NCI-H2081 treated with DMSO at 0.1 percent for 48 hours (cell line): ENCODE measurements at places on chromosomes 1 and 21.

DNA sequence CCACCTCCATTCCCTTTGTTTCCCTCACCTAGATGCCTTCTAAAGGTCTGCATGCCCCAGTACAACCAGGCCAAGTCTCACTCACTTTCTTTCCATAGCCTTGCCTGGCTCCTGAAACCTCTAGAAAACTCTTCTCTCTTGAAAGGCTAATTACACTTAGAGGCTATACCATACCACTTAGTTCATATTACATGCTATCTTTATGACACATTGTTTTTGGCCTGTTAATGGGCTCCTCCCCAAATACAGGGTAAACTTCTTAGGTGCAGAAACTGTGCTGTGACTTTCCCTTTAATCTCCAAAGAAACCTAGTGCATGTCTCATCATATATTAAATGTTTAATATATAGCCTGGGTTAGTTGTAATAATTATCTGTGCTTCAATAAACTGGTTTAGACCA, 56.6 kb upstream of the C1orf105 start:
- DNase-seq: no peak

DNA sequence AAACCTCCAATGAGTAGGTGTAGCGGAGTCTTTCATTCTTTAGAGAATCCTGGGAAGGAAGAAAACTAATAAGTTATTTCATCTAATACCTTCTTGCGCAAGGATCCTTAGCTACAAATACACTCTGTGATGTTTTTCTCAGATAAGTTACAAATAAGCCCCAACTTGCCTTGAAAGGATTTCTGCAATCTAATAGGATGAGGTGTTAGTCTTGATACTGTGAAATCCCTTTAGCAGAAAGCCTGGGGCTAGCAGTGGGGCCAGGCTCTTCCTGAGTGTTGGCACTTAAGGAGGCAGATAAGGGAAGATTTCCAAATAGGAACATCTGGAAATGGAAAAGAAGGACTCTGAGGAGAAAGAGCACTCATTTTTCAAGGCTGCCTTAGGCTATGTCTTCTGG, 168.0 kb upstream of the DAB1 start:
- no peak for DNase-seq

GRCh38 chr1:17251701-17252376, 2.9 kb downstream of the PADI3 start:
- DNase-seq: no peak

GRCh38 chr1:217096200-217096599, 373.0 kb upstream of the ESRRG start:
- DNase-seq: no peak

DNA sequence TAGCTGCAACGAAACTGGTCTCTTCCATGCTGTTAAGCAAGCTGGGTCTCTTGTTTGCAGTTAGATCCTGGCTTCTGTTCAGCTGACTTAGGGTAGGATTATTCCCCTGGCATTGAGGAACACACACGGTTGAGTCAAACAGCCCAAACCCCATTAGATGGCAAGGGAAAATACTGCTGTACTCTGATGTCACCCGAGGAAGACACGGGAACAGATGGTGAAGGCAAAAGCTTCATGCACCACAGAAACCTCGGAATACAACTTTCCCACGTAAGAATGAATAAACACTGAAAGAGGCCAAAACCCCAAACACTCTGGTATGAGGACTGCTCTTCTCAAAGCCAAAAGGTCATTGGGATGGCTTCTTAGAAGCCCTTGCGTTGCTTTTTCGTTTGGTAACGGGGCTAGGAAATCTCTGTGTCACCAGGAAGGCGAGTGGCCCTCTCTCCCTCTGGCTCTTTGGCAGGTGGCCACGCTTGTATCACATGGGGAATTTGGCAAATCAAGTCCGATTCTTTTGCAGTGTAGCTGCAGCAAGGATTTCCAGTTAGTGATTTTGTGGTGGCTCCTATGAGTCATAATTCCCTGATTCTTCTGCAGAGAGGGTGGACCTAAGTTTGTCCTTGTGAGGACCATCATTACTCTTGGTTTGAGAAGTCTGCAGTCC, 16.7 kb upstream of the LYST start:
- DNase-seq: peak; percentile 71

DNA sequence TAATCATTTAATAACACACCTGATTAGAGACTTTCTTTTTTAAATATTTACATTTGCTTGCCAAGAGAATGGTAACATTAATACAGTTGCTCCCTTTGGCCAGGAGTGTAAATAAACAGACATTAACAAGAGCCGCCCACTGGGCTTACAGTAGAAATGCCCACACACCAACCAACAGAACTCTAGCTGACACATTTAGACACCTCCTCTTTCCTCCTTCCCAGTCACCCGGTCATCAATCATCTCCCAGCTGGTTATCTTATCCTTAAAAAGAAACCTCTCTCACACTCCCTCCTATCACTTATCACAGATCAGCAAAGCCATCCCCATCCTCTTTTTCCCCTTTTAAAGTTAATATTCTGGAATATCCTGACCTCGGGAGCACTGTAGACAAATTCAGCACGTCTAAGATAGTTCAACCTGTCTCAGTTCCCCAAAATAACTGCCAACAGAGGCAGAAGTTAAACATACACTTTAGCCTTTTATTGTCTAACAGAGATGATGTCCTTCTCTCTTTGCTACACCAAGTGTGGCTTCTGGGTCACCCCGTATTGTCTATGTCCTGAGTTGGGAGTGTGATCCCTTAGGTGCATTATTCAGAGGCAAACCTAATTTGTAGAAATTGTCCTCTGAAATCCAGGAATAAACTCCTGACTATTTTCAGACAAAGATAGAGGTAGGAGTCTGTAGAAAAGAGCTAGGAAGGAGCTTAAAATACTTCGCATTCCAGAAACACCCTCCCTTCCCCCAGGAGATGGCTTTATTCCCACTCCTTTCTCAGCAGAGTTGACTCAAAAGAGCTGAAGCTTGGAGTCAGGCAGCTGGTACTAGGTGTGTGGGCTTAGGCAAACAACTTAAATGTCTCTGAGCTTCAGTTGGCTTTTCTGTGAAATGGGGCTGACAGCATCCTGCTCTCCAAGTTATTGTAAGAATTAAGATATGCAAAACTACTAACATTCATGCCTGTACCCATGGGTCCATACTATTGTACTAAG, 8.8 kb downstream of the MYCL start:
- no peak for DNase-seq

DNA sequence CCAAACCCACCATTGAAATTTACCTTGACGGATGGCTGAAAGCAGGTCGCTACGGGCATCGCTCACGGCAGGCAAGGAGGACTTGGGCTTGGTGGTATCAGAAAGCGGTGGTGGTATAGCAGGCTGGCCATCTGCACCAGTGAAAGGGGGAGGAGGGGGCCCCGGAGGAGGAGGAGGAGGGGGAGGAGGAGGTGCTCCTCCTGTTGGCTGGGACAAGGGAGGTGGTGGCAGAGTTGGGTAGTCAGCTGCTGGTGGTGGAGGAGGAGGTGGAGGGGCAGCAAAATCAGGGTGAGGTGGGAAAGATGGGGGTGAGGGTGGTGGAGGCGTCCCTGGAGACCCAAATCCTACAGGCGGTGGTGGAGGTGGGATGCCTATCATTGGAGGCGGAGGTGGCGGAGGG, 17.2 kb downstream of the GPR3 start:
- DNase-seq: no peak

- DNase-seq: no peak
Observed at GRCh38 chr1:154751690-154752089, 118.4 kb downstream of the KCNN3 start.

GRCh38 chr1:183901748-183902330, 96.9 kb downstream of the RGL1 start:
- DNase-seq: no peak

- no peak for DNase-seq
Observed at GRCh38 chr1:56837244-56837939, 17.2 kb upstream of the C8A start.

DNA sequence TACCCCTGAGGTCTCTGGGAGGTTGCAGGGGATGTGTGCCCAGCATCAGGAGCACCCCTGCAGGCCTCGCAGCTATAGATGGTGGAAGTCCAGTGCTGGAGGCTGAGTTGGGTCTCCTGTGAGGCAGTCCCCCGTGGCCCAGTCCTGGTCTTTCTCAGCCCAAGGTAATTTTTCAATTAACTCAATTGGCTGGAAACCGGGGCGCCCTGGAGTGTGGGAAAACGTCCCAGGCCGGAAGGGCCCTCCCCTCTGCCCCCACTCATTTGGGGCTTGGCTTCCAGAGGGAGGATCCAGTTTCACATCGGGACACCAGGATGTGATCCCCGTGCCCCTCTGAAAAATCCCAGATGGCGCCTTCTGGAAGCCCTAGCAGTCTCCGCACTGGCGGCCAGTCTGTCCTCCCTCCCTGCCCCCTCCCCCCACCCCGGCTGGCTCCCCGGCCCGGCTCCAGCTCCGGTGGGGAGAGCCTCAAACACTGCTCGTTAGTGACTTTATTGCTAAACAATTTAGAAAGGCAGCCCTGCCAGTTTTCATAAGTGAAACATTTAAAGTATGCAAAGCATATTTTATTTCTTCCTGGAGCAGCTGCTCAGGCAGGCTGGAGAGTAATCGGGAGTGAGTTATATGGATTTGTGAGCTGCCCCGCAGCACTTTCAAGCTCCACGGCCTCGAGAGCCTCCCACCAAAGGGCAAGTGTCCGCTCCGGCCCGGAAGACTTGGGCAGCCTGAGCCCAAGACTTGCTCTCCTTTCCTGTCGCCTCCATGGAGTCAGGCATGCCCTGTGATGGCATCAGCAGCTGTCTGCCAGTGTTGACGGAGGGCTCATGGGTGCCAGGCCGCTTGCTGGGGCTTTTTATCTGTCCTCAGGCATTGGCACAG, 208.2 kb upstream of the TMEM51 start:
- no peak for DNase-seq

GRCh38 chr1:222711319-222712252, 705 bp downstream of the AIDA start:
- DNase-seq: peak; percentile 15

DNA sequence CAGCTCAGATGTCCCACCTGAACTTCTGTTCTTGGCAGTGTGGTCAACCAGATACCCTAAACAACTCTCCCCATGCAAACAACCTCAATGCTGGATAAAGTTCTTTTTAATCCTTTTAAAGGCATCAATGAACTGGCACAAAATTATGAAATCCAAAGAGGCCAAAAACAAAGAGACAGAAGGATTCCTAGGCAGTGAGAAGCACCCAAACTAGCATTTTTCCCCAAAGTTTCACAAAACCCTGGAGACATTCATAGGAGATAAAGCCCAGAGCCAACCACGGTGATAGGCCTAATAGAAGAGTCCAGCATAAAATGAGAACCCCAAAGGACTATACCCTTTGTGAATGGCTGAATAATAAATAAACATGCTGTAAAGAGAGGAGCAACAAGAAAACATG, 50.7 kb downstream of the MATN1 start:
- DNase-seq: no peak

DNA sequence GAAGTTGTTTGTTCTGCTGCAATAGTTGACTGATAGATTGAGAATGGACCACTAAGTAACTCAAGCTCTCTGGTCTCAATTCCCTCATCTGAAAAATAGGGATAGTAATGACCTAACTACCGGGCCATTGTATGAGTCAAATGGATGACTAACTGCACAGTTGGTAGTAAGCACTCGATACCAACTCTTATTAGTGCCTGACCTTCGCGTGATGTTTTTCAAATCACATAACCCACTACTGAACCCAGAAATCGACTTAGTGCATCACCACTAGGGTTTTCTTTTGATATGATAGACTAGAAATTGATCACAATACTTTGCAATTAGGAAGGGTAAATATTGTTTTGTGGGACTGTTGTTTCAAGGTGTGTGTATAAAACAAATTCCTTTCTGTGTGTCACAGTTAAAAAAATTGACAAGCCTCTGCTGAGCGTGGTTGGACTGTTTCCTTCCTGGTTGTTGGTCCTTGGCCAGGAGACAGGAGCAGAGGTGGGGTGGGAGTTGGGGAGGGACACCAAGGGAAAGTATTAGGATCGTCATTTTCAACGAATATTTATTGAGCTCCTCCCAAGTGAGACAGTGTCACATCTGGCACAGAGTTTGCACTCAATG, 54.0 kb upstream of the LRP8 start:
- DNase-seq: no peak

DNA sequence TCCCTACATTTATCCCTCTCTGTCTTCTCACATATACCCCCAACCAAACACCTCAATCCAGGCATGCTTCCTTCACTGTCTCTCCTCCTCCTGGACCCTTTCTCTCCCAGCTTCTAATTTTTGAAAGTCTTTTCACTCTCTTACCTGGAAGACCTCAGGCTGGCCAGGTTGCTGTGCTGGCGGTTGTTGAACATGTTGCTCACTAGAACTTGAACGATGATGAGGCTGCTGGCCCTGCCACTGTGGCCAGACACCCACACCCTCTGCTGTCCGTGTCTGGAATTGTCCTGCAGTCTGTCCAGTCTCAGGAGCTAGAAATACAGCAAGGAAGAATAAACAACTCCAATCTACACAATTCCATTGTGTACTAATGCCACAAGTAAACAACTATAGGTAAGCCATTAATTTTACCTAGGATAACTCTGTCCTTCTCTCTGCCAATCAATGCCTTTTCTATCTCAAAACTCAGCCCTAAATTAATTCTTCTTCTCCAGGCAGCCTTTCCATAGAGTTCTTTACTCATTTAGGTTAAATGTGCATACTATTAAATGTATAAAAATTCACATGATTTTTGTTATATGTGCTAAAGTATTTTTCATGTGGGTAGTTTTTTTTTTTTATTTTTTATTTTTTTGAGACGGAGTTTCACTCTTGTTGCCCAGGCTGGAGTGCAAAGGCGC, 5.1 kb upstream of the CTSK start:
- DNase-seq: peak; percentile 22

- no peak for DNase-seq
Observed at GRCh38 chr1:110525249-110525595, 6.2 kb upstream of the KCNA10 start.

DNA sequence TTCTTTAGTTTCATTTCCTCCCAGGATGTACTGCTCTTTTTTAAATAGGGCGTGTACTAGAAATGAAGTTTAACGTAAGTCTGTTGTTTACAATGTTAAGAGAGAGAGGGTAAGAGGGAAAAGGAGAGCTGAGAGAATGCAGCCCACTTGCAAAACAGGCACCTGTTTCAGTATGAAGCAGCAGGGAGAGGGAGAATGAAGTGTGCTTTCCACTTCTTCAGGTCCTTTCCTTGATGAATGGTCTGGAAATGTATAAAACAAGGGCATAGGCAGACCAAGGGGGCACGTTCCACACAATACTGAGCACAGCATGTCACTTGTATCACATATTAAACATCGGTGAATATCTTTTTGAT, 2.0 kb downstream of the KCNA3 start:
- DNase-seq: no peak

DNA sequence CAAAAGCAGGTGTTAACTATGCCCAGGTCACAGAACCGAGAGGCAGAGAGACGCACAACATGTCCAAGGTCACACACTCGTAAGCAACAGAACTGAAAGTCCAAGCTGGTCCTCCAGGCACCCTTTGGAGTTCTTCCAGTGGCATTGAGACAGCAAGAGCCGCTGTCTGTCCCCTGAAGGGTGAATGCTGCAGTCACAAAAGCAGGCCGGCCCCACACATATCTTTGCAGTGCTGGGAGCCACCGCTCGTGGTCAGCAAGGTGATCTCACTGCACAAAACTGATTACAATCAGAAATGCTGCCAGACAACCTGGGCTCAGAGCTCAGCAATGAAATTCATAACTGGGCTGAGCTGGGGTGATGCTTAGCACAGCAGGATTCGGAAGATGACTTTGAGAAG, 47.4 kb upstream of the RAB4A start:
- no peak for DNase-seq

- DNase-seq: no peak
Observed at GRCh38 chr1:30908696-30909364, at the start of gene SDC3. SDC3 (minus strand) TSS chr1:30908758; CDS start chr1:30908586, 172 bp downstream.
